ENCODE measurements at places on chromosomes 2 and 18. TPM values are rescaled to one million over a fixed set of nuclear protein-coding genes. Genes with fewer than 3 reads are reported as not detected.
A peak's percentile ranks its signal among the peaks of the same experiment; 100 is the strongest.

Gene SLC8A1
- total RNA-seq, result 13.7 TPM

- no peak for DNase-seq
- H3K27me3 ChIP-seq, result no peaks in the 10 kb centered on the region
- H3K27ac ChIP-seq, result no peak overlapping the region
- peak overlapping the region; percentile 62 for H3K4me3 ChIP-seq
- H3K36me3 ChIP-seq, result no peaks in the 10 kb centered on the region
- peaks cover 10% of the 10 kb centered on the region for H3K4me1 ChIP-seq
These were observed 1.4 kb downstream of the ST8SIA5 start for GRCh38 chr18:46755315-46756024.

- H3K27ac ChIP-seq, result no peak overlapping the region
- no peaks in the 10 kb centered on the region for H3K36me3 ChIP-seq
- H3K4me3 ChIP-seq, result no peak overlapping the region
- no peaks in the 10 kb centered on the region for H3K27me3 ChIP-seq
These were observed 137.6 kb downstream of the MYO1B start for GRCh38 chr2:191382801-191383200.

- H3K36me3 ChIP-seq, result no peaks in the 10 kb centered on the region
- no peak overlapping the region for H3K27ac ChIP-seq
- no peak overlapping the region for H3K4me3 ChIP-seq
- no peaks in the 10 kb centered on the region for H3K4me1 ChIP-seq
- DNase-seq, result no peak
- no peaks in the 10 kb centered on the region for H3K27me3 ChIP-seq
These were observed 27.4 kb upstream of the CCNYL1 start for GRCh38 chr2:207683879-207684627.

- no peaks in the 10 kb centered on the region for H3K36me3 ChIP-seq
- peak; percentile 96 for DNase-seq
- peak overlapping the region; percentile 94 for H3K4me3 ChIP-seq
- H3K27ac ChIP-seq, result peak overlapping the region; percentile 97
These were observed 695 bp upstream of the CTDP1 start for GRCh38 chr18:79678665-79679551.

GRCh38 chr2:12935796-12936195 is 219.1 kb downstream of the TRIB2 start:
- H3K27ac ChIP-seq, result peak overlapping the region; percentile 42
- H3K4me1 ChIP-seq, result peaks cover 5% of the 10 kb centered on the region
- H3K4me3 ChIP-seq, result peak overlapping the region; percentile 40

DNA sequence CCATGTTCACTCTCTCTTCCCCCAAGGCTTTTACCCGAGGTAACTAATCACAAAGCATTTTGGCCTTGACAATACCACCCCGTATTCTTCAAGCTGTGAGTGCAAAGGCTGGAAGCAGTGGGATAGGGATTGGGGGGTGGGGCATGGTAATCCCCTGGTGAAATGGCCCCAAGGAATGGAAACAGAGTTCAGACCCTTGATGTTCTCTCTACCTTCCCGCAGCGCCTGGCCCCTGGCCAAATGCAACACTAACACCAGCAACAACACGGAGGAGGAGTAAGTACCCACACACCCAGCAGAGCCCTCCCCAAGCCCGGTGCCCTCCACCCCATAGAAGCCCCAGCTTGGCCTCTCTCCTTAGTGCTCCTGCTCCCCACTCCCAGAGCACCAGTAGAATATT is 36.9 kb downstream of the CNGA3 start:
- no peak for DNase-seq
- H3K4me1 ChIP-seq, result no peaks in the 10 kb centered on the region
- no peaks in the 10 kb centered on the region for H3K27me3 ChIP-seq
- H3K4me3 ChIP-seq, result no peak overlapping the region

GRCh38 chr2:11754700-11755015 is 8.2 kb downstream of the LPIN1 start:
- H3K4me3 ChIP-seq, result no peak overlapping the region
- no peak for DNase-seq
- H3K27me3 ChIP-seq, result no peaks in the 10 kb centered on the region
- peaks cover 33% of the 10 kb centered on the region for H3K4me1 ChIP-seq

GRCh38 chr18:11251229-11251890 is 102.0 kb upstream of the PIEZO2 start:
- no peak overlapping the region for H3K4me3 ChIP-seq
- DNase-seq, result no peak
- no peaks in the 10 kb centered on the region for H3K36me3 ChIP-seq
- H3K27me3 ChIP-seq, result no peaks in the 10 kb centered on the region
- H3K27ac ChIP-seq, result no peak overlapping the region
- H3K4me1 ChIP-seq, result peaks cover 13% of the 10 kb centered on the region

DNA sequence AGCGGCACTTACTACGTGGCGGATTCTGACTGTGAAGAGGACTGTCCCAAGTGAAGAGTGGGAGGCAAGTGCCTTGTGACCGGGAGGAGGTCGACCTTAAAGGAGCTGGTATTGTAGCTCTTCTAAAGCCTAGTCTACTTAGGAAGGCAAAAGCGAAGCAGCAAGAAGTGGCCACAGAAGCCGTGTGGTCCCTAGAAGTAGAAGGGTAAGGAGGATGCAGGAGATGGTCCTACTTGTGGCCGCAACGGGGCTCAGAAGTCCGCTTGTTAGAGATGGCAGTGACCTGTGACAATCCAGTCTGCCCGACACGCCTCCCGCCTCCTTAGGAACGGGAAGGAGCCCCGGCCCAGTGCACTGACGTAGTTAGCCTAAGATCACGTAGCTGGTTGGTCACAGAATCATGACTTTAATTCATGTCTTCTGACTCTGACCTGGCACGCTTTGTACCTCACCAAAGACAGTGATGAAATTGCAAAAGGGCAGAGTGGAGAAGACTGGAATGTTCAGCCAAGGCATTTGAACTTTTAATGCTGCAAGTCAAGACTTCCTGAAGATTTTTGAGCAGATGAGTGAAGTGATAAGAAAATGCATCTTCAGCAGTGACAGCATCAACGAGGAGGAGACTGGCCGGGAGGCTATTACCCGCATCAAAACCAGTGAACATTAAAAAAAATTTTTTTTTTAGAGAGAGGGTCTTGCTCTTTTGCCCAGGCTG is 749 bp upstream of the EIF2AK3 start:
- H3K4me1 ChIP-seq, result peaks cover 29% of the 10 kb centered on the region
- no peaks in the 10 kb centered on the region for H3K36me3 ChIP-seq
- H3K27me3 ChIP-seq, result no peaks in the 10 kb centered on the region
- peak overlapping the region; percentile 99 for H3K27ac ChIP-seq

DNA sequence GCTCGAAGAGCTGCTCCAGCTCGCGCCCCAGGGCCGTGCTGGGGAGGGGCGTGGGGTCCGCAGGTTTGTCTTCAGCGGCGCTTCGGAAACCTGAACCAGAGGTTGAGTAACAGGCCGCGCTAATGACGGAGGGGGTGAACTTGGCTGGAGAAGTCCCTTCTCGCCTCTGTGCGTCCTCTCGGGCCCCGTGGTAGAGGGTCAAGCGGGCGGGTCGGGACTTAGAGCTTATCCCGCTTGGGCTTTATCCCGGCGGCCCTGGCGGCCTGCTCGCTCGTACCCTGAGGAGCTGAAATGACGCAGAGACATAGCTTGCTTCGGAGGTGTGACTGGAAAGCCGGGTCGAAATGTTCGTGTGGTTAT is 479 bp downstream of the RNMT start:
- H3K27ac ChIP-seq, result peak overlapping the region; percentile 97
- peak; percentile 21 for DNase-seq
- peak overlapping the region; percentile 98 for H3K4me3 ChIP-seq
- peaks cover 3% of the 10 kb centered on the region for H3K4me1 ChIP-seq
- no peaks in the 10 kb centered on the region for H3K36me3 ChIP-seq

DNA sequence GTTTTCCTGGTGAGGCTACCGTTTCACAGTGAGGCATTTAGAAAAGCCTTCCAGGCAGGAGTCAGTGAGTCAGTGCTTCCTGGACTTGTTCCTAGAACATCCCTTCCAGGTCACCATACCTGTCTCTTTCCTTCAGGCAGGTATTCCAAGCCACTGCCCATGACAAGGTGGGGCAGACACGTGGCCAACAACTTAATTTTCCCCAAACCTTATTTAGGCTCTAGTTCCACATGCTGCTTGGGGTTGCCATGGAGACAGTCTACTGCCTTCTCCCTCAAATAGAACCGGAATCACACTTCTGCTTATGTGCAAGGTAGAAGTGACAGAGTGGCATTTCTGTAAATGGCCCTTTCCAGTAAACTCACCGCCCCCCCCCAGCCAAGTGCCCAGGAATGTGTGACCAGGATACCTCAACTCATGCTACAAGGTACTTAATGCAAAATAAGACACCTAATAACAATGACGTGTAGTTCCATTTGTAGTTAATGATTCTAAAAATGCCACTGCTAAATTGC is 258.3 kb downstream of the PRKCE start:
- no peak overlapping the region for H3K4me3 ChIP-seq
- no peak for DNase-seq
- no peaks in the 10 kb centered on the region for H3K4me1 ChIP-seq
- no peaks in the 10 kb centered on the region for H3K36me3 ChIP-seq
- H3K27ac ChIP-seq, result no peak overlapping the region

- peak overlapping the region; percentile 69 for H3K27ac ChIP-seq
- H3K4me1 ChIP-seq, result peaks cover 50% of the 10 kb centered on the region
- no peaks in the 10 kb centered on the region for H3K27me3 ChIP-seq
- H3K36me3 ChIP-seq, result no peaks in the 10 kb centered on the region
- no peak overlapping the region for H3K4me3 ChIP-seq
- no peak for DNase-seq
These were observed 42.1 kb downstream of the ST6GAL2 start for GRCh38 chr2:106843910-106844250.
